ENCODE measurements at places on chromosomes 7 and 10. TPM values are rescaled to one million over a fixed set of nuclear protein-coding genes. Genes with fewer than 3 reads are reported as not detected.

The SAP25 gene
- total RNA-seq = not detected

The TMEM229A gene
- not detected for total RNA-seq

The DGKB gene
- total RNA-seq = not detected

The SYT15 gene
- total RNA-seq = 3.4 TPM

The UCN3 gene
- 1.0 TPM for total RNA-seq

The DNAJC12 gene
- 26.2 TPM for total RNA-seq

The VKORC1L1 gene
- total RNA-seq = 18.8 TPM

The MYL10 gene
- total RNA-seq = not detected

The ATOH7 gene
- not detected for total RNA-seq

GRCh38 chr7:110786328-110786965 lies 304.5 kb upstream of the LRRN3 start:
- H3K4me3 ChIP-seq = no peak overlapping the region
- no peak for DNase-seq
- no peak overlapping the region for H3K27ac ChIP-seq
- H3K36me3 ChIP-seq = no peaks in the 10 kb centered on the region

DNA sequence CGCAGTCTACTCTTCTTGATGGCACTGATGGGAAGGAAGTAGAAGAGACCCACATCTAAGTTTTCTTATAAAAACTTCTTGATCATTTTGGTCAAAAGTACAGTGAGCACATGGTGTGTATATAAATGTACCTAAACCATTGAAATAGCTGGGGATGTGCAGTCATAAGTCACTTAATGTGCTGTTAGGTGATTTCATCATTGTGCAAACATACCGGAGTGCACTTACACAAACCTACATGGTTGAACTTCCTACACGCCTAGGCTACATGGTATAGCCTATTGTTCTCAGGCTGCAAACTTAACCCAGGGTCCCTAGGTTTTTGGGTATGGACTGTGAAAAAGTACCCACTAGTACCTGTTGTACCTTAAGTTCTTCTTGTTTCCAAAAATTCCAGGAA lies 123.3 kb upstream of the ZNF438 start:
- no peak overlapping the region for H3K4me3 ChIP-seq
- no peaks in the 10 kb centered on the region for H3K27me3 ChIP-seq
- H3K36me3 ChIP-seq = no peaks in the 10 kb centered on the region
- no peak for DNase-seq
- no peak overlapping the region for H3K27ac ChIP-seq

GRCh38 chr10:84265418-84265817 lies 20.6 kb downstream of the RGR start:
- H3K36me3 ChIP-seq = no peaks in the 10 kb centered on the region
- H3K4me1 ChIP-seq = no peaks in the 10 kb centered on the region
- no peaks in the 10 kb centered on the region for H3K27me3 ChIP-seq
- DNase-seq = no peak
- no peak overlapping the region for H3K27ac ChIP-seq

DNA sequence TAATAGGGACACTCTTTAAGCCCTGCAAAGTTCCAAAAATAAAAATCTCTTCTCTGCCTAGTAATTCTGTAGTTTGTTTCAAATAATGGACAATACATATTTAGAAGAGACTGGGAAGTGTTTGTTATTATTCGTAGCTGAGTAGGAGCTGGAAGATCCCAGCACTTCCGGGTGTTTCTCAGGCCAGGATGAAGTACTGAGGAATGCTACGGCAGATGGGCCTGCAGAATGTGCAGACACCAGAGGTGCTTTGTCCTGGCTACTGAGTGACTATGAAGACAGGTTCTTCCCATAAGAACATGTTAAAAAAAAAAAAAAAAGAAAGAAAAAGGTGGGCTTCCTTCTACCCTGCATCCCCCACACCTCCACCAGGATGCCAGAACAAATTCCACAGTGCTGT lies 36.1 kb downstream of the ETV1 start:
- no peaks in the 10 kb centered on the region for H3K27me3 ChIP-seq
- no peak overlapping the region for H3K27ac ChIP-seq
- no peaks in the 10 kb centered on the region for H3K36me3 ChIP-seq
- DNase-seq = no peak

- no peaks in the 10 kb centered on the region for H3K36me3 ChIP-seq
- peak; percentile 6 for DNase-seq
- H3K4me1 ChIP-seq = no peaks in the 10 kb centered on the region
- H3K27me3 ChIP-seq = no peaks in the 10 kb centered on the region
- no peak overlapping the region for H3K4me3 ChIP-seq
- no peak overlapping the region for H3K27ac ChIP-seq
These were observed 511.4 kb downstream of the XPNPEP1 start for GRCh38 chr10:109411917-109412316.

GRCh38 chr10:48233559-48234005 lies 40.9 kb downstream of the FRMPD2 start:
- H3K27ac ChIP-seq = no peak overlapping the region
- H3K4me1 ChIP-seq = no peaks in the 10 kb centered on the region
- H3K27me3 ChIP-seq = no peaks in the 10 kb centered on the region
- no peaks in the 10 kb centered on the region for H3K36me3 ChIP-seq
- no peak for DNase-seq
- no peak overlapping the region for H3K4me3 ChIP-seq

DNA sequence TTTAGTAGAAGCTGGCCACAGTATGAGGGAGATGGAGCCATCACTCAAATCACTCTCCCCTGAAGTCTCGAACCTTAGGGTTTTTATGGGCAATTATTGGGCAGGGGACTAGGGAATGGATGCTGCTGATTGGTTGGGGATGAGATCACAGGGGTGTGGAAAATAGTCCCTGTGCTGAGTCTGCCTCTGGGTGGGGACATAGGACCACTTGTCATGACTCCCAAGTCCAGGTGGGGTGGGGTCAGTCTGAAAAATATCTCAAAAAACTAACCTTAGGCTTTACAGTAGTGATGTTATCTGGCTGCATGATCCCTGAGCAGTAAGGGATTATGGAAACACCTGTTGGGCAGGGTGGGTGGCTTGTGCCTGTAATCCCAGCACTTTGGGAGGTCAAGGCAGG lies 98.6 kb downstream of the XRCC2 start:
- H3K4me1 ChIP-seq = no peaks in the 10 kb centered on the region
- DNase-seq = no peak
- H3K4me3 ChIP-seq = no peak overlapping the region
- H3K27me3 ChIP-seq = no peaks in the 10 kb centered on the region

DNA sequence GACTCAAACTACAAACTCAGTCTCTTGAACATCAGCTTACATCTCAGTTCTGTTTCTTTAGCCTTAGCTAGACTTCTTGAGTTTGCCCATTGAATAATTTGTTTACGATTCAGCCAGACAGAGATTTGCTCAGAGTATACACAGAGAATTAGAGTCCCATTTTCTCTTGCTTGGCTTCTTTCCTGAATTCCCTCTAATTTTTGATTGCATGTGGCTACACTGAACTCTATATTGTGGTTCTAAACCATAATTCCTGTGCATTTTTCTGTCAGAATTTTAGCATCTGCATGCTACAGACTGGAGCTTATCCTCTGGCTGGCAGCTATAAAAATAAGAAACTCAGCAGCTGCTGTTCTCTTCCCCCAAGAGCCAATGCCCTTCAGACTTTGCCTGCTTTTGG lies 354.9 kb downstream of the MDFIC start:
- H3K4me3 ChIP-seq = no peak overlapping the region
- H3K4me1 ChIP-seq = no peaks in the 10 kb centered on the region
- H3K27ac ChIP-seq = no peak overlapping the region
- H3K36me3 ChIP-seq = no peaks in the 10 kb centered on the region
- no peak for DNase-seq

DNA sequence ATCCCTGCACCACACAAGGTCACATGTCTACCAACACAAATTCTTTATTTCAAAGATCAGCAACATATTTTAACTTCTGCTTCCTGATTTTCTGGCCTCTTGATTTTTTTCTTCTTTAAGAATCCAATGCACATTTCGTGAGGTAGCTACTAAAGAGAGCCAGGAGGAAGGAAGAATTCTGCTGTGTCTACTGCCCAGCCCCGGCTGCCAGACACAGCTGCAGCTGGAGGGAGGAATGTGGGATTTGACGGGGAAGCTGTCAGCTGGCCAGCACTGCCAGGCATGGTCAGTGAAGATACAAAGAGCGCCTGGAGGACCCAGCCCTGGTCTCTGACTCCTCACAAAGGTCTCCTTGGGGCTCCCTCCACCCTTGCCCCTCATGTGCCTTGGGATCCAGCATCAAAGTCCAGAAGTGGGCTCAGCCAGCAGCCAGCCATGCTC lies 6.9 kb upstream of the AOC1 start:
- no peak overlapping the region for H3K4me3 ChIP-seq
- no peak for DNase-seq
- no peaks in the 10 kb centered on the region for H3K27me3 ChIP-seq
- H3K4me1 ChIP-seq = no peaks in the 10 kb centered on the region

DNA sequence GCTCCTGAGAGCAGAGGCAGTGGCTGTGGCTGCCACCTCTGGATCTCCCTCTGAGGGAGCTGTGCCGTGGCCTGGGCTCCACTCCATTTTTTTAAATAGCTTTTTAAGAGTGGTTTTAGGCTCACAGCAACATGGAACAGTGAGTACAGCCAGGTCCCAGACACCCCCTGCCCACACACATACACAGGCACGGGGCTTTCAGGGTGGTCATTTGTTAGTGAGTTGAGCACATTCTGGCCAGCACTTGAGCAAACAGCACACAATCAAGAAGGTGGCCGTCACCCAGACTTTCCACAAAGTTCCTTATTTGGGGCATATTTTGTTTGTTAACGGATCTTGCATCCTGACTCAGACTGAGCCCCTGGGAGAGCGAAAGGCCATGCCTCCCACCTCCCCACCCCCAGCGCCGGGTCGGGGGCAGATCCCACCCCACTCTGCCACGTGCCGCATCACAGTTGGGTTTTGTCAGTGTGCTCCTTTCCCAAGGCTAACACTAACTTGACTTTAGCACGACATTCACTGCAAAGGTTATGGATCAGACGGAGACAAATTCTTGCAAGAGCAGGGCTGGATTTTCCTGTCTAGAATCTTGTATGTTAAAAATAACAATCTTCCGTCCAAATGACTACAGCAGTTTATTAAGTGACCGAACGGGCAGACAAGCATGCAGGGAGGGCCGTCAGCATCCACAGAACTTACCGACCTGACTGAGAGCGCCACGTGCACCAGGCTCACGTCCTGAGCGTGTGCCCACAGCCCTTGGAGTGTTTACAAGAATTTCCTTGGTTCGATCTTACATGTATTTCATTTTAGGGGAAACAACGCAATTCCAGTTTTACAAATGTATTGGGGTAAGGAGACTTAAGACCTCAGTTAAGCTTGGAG lies 156.5 kb upstream of the NPS start:
- H3K4me1 ChIP-seq = no peaks in the 10 kb centered on the region
- H3K27ac ChIP-seq = no peak overlapping the region
- no peaks in the 10 kb centered on the region for H3K27me3 ChIP-seq
- no peaks in the 10 kb centered on the region for H3K36me3 ChIP-seq

DNA sequence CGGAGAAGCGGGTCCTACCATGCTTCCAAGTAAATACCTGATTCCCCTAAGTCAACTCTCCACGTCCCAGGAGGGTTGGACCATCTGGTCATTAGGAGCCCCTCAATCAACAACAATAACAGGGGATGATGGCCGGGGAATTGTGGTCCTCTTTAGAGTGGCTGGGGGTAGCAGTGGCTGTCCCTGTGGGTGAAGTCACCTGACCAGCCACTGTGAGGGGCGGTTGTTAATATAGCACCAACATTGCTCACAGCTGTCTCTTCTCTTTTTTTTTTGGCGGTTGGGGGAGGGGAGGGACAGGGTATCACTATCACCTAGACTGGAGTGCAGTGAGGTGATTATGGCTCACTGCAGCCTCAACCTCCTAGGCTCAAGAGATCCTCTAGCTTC lies 67.9 kb downstream of the SPDYE5 start:
- no peak overlapping the region for H3K27ac ChIP-seq
- H3K4me1 ChIP-seq = no peaks in the 10 kb centered on the region
- H3K4me3 ChIP-seq = no peak overlapping the region
- no peaks in the 10 kb centered on the region for H3K27me3 ChIP-seq

GRCh38 chr10:114541797-114542160 lies 116.3 kb downstream of the ABLIM1 start:
- H3K4me1 ChIP-seq = no peaks in the 10 kb centered on the region
- no peak overlapping the region for H3K27ac ChIP-seq
- H3K36me3 ChIP-seq = no peaks in the 10 kb centered on the region

GRCh38 chr10:3950676-3951275 lies 165.8 kb upstream of the KLF6 start:
- H3K4me3 ChIP-seq = no peak overlapping the region
- H3K27ac ChIP-seq = no peak overlapping the region
- H3K4me1 ChIP-seq = peaks cover 7% of the 10 kb centered on the region
- no peaks in the 10 kb centered on the region for H3K36me3 ChIP-seq
- DNase-seq = no peak

DNA sequence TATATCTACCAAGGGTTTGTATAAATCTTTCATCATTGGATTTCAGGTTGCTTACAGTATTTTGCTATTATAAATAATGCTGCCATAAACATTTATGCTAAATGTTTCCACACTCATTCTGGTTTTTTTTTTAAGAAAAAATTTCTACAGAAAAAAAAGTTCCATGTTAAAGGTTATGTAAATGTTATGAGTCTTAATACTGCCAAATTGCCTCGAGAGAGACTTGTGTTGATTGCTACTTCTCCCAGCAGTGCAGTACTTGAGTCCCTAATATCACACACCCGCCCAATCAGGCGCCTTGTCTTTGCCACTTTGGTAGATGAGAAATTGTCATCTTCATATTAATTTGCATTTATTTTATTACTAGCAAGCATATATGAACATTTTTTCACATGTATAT lies 96.7 kb upstream of the TMEM26 start:
- H3K4me1 ChIP-seq = no peaks in the 10 kb centered on the region
- H3K4me3 ChIP-seq = no peak overlapping the region
- no peaks in the 10 kb centered on the region for H3K36me3 ChIP-seq
- H3K27me3 ChIP-seq = no peaks in the 10 kb centered on the region

DNA sequence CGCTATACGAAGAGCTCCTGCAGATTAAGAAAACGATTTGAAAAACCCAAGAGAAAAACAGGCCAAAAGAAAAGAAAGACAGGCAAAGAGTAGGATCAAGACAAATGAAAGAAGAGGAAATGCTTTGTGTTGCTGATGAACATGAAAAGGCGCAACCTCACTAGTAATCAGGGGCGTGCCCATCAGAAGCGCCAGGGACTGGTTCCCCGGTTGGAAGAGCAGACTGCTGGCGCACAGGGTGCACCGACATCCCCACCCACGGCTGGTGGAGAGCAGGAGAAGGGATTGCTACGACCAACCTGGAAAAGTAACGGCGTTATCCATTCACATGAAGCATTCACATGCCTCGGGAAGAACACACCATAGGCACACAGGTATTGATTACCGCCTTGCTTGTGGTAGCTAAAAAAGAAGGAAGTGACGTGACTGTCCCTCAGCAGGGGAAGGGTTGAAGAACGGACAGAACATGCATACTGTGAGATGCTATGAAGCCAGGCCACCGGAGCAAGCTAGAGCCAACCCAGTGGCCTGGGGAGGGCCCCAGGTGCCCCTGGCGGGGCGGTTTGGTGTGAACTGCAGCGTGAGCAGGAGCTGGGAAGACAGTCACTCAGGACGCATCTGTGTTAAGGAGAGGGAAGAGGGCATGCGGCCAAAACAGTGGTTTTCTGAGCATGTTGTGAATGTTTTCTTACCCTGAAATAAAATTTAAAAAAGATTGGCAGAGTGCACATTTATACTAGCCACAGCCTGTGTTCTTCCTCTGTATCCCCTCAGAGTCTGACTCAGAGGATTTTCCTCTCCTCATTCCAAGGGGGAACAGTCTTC lies 18.3 kb downstream of the AGAP3 start:
- H3K36me3 ChIP-seq = no peaks in the 10 kb centered on the region
- H3K27me3 ChIP-seq = no peaks in the 10 kb centered on the region
- no peaks in the 10 kb centered on the region for H3K4me1 ChIP-seq
- no peak for DNase-seq

- H3K36me3 ChIP-seq = no peaks in the 10 kb centered on the region
- no peak for DNase-seq
- H3K27me3 ChIP-seq = no peaks in the 10 kb centered on the region
- no peak overlapping the region for H3K4me3 ChIP-seq
These were observed 79.0 kb upstream of the GPR26 start for GRCh38 chr10:123587110-123587509.
